A549 treated with RU486 at 1 μM for 4 hours (cell line): ENCODE measurements at places on chromosomes 6 and 20. TPM values are rescaled to one million over a fixed set of nuclear protein-coding genes. Genes with fewer than 3 reads are reported as not detected.

PHF20 gene
- total RNA-seq: 23.4 to 29.2 TPM (median 24.9 TPM) in 5 replicates

CLVS2 gene
- 0.05 to 0.13 TPM (median 0.11 TPM) in 4 of 5 replicates, not detected in the other for total RNA-seq

COL19A1 gene
- not detected in 5 replicates for total RNA-seq

ADGB gene
- not detected in 5 replicates for total RNA-seq

SLC22A16 gene
- not detected in 5 replicates for total RNA-seq
